ENCODE measurements at places on chromosomes 5 and 9.

DNA sequence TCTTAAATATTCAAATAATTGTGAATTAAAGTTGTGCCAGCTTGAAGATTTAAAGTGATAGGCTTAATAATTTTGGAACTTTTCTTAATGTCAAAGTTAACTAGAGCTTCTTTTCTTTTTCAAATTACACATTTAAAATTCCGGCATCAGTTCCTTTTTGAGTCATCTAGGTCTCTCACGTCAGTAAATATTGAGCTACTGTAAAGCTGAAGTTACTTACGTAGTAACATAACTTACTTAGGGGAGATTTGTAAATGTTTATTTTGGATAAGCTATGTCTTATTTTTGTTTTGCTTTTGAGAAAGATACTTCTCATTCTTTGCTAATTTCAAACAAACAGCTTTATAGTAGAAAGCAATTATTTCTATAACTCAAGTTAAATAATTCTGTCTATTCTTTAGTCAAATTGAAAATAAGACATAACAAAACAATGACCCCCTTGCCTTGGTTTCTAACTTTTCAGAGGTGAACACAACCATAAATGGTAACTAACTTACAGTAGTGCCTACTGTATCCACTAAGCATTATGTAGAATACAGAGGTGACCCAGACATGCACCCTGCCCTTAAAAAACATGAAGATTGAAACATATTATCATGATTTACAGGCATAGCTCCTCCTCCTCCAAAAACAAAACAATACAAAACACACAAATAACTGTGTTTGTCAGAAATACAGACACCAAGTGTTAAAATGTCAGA lies 29.8 kb downstream of the CD274 start:
- DNase-seq = no peak

GRCh38 chr9:77271023-77271690 lies 93.8 kb downstream of the VPS13A start:
- DNase-seq = no peak

GRCh38 chr9:12790883-12791282 lies 16.1 kb downstream of the LURAP1L start:
- no peak for DNase-seq

- no peak for DNase-seq
Observed at GRCh38 chr9:37937366-37937765, 33.4 kb upstream of the SLC25A51 start.

GRCh38 chr5:174608631-174609097 lies 115.7 kb upstream of the MSX2 start:
- DNase-seq = no peak

- no peak for DNase-seq
Observed at GRCh38 chr5:53884844-53885243, 324.4 kb downstream of the NDUFS4 start.

GRCh38 chr5:79488058-79488457 lies 25.9 kb downstream of the HOMER1 start:
- no peak for DNase-seq

DNA sequence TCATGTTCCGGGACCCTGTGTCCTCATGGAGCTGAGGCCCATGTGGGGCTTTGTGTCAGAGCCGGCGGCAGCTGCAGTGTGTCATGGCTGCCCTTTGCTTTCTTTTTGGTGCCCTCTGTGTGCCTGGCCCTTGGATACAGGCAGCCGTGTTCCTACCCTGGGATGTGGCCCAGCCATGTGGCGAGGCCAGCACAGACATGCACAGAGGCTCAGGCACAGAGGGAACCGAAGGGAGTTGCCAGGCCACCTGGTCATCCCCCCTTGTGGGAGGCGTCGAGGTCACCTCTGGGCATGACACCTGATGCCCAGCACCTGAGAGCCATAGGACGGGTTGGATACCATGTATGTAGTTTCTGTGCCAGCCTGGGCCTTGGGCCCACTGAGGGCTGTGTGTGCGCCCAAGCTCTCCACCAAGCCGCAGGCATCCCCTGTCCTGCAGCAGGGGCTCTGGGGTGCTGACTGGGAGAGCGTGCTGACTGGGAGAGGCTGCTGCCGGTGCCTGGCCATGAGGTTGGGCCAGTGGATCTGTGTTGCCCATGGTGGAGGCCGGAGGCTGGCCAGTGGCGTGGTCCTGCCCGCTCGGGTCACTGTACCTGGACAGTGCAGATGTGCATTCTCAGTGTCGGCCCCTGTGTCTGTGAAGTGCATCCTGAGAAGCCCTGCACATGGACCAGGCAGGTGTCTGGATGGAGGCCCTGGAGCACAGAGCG lies 4.8 kb downstream of the NKD2 start:
- no peak for DNase-seq

GRCh38 chr5:134161513-134162395 lies 15.0 kb downstream of the SKP1 start:
- no peak for DNase-seq

DNA sequence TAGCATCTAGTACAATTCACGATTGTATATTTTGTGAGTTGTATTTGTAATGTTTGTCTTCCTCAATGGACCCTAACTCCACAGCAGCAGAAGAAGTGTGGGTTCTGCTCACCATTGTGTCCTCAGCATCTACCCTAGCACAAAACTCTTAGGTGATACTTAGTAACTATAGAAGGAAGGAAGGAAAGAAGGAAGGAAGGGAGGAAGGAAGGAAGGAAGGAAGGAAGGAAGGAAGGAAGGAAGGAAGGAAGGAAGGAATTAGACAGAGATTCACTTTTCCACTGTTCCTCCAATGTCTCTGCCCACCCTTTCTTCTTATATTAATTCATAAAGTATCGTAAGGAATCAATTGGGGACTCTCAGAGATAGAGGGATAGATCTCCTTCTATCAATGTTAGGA lies 288.2 kb downstream of the NFIB start:
- DNase-seq = no peak

DNA sequence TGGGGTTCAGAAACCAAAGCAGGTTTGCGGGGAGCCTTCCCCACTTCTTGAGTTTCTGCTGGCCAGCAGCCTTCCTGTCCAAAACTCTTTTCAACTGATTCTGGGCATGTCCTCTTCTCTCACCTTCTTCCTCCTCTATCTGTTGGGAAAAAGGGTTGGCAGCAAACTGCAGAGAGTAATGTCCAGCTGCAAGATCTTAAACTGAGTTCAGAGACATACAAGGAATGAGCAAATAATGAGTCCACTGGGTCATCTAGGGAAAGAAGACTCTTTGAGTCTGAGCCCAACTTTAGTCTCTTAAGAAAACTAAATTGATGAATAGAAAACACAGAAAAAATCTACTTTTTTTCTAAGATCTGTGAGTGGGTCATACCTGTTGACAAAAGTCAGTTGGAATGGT lies 16.5 kb downstream of the ANKDD1B start:
- DNase-seq = no peak

GRCh38 chr5:151497391-151498002 lies 50.1 kb downstream of the SLC36A1 start:
- no peak for DNase-seq

GRCh38 chr9:93658184-93658925 lies 82.0 kb downstream of the PHF2 start:
- DNase-seq = no peak

DNA sequence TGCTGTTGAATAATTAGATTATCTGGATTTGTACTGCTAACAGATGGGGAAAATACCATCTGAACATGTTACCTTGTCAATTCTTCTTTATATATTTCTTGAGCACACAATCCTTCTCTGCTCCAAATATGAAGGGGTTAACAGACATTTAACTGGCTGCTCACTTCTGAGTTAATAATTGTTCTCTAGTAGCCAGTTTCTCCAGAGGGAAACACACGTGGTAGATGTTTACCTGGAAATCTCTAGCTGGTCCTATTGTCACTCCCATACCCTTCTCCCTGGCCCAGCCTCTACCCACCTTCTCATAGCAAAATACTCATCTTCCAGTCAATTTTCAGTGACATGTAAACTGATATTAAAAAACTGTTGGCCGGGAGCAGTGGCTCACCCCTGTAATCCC lies 101.5 kb upstream of the ZNF462 start:
- DNase-seq = no peak
